ENCODE measurements at places on chromosomes 2 and 18.

GRCh38 chr2:200888704-200889625, at the start of the genes NIF3L1 and PPIL3:
TSS of gene NIF3L1 (plus strand) at chr2:200889371. CDS start at chr2:200891944, 2,573 bp downstream.
TSS of gene PPIL3 (minus strand) at chr2:200889077. CDS start at chr2:200887615, 1,462 bp downstream.
- peak; percentile 99 for DNase-seq

GRCh38 chr2:113979191-113980128, 89.6 kb downstream of the ACTR3 start:
- DNase-seq, result no peak

- DNase-seq, result no peak
These were observed 31.5 kb downstream of the CPO start for GRCh38 chr2:206970589-206971360.

DNA sequence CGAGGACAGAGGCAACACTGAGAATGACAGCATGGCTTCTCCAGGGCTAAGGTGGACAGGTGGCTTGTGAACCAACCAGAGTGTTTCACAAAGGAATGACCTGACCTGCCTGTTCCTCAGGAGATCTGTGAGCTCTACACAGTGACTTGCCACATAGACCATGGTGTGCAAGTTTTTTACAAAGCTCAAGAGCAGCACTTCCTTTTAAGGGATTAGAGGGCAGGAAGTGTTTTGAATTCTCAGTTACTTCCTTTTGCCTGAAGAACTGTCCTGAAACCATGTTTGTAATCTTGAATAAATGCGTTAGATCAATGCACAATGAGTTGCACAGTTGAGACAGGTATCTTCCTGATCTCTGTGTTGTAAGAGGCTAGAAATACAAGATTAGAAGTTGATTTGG, 421.9 kb downstream of the THSD7B start:
- no peak for DNase-seq

DNA sequence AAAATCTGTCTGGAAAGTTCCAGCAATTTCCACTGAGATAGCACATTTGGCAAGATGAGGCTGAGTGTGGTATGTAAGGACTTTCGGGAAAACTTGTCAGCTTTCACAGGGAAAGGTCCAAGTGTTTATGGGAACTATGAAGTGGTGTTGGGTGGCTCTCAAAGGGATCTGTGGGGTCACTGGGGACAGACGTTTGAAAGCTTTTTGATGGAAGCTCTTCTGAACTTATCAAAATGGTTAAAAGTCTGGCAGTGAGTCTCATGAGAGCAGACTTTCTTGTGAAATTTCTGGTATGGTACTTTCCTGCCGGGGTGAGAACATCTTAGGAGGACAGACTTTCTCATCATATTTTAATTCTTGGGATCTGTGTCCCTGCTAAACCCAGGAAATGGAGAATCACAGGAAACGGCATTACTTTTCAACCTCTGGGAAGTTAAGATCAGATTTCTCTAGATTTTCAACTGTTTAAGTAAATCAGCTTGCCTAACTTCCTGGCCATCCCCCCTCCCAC, 546.3 kb upstream of the ZEB2 start:
- DNase-seq, result no peak

DNA sequence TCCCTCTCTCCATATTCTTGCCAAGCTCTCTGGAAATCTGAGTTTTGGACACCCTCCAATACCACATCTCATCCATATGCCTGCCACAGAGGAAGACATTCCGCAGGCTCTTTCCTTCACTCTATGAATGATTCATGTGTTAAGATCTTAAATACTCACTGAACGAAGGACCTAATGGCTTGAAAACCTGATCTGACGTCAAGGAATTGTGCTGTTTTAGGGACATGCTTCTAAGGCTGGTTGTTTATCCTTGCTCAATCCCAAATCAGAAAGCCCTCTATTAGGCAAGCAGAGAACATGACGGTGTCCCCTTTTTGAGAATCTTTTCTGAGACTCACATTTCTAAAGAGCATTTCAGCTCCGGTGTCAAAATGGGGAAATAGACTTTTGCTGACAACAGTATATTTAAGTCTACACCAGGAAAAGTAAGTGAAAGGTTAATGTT, 83.7 kb upstream of the GALNT5 start:
- no peak for DNase-seq

DNA sequence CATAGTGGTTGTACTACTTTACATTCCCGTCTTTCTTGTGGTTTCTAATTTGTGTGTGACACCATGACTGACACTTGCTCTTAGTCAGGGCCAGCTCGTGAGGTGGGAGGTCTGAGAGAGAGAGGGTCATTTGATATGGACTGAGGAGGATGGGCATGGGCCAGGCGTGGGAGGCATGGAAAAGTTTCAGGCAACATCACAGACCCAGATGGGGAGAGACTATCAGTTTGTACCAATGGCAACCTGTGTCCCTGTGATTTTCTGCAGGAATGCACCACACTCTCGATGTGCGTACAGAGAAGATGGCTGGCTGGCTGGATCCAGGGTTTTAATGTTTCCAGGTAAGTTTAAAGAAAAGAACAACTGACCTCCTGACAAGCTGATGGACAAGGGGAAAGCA, 273.6 kb downstream of the CYRIA start:
- no peak for DNase-seq

DNA sequence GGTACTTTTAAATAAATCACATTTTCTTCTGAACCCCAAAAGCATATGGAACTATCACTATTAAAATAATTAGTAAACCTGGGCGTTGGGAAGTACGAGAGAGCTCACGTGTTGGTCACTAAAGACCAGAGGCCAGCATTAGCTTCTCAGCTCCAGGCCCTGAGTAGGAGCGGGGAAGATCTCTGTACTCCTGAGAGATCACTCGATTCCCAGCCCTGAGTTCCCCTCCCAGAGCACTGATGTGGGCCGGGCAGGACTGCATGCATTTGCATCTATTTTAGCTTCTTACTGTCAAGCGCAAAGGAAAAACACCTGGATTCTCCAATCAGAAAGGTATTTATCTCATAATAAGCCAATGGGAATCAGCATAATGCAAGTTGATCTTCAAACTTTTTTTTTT, 6.2 kb downstream of the PXDN start:
- no peak for DNase-seq

- no peak for DNase-seq
These were observed 86.7 kb downstream of the PLB1 start for GRCh38 chr2:28582595-28582994.

GRCh38 chr2:155021618-155022017, 323.1 kb downstream of the KCNJ3 start:
- no peak for DNase-seq

All from NCI-H345 (cell line).